ENCODE measurements at places on chromosomes 7 and 10.

DNA sequence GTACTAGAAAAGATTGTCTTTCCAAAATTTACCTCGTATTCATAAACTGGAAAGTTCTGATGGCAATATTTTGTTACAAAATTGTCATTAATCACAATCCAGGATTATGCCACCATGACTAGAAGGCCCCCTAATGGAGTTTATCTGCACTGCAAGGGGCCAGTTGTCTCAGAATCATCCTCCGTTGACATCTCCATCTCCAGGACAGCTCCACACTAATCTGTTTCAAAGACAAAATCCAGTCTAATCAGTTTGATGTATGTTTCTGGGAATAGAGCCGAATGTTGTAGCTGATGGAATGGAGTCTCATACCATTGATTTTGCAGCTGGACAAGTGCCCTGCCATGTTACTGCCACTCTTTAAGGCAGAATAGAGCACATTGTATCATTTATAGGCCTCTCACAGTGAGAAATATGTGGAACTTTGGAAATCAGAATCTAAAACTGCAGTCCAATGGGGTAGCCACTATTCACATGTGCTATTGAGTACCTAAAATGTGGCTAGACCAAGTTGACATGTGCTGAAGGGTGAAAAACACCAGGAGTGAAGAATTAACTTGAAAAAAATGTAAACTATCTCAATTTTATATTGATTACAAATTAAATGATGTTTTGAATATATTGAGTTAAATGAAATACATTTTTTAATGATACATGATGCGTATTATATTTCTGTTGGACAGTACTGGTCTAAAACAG is 38.3 kb upstream of the TOMM7 start:
- DNase-seq = no peak

DNA sequence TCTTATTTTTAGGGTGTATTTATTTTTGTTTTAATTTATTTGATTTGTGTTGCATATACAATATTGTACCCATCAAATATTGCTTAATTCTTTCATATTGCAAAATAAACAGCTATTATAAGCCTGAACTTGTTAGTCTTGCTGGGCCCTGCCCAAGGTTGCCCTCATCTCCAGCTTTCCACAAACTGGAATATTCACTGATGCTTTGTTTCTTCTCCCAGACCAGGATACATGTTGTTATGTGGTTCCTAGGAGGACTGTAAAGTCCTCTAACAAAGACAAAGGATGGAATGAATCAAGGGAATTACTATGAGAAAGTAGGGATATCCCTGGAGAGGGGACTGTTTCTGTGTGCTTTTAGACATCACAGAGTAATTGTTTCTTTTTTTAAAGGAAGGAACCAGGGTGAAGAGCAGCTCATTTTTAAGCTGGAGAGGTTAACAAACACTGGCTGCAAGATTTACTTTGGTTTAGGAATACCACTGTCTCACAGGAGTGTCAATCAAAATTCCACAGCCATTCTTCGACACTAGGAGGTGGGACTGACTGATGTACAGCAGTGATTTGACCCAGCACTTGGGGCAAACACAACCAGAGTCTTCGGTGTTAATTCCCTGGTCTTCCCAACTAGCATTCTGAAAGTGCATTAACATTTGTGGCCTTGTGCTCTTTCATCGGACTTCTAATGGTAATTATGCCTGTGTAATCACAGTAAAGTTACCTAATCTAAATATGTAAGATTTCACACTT is 14.8 kb upstream of the CD36 start:
- no peak for DNase-seq

GRCh38 chr10:125071008-125071407 is 89.4 kb downstream of the CTBP2 start:
- DNase-seq = no peak

DNA sequence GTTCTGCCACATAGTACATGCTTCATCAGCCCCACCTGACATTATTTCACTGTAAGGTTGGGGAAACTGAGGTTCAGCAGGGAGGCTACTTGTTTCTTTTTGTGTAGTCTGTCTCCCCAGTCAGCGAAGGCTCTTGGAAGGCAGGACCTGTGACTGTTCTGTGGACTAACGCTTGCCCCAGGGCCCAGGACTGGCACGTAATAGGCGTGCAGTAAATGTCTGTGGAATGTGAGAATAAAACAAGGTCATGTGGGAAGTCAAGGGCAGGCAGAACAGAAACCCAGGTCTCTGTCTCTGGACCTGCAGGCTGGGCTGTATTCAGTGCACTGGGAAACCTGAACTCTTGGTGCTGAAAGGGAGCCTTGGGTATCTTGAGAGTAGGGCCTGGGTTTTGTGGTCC is 168.7 kb downstream of the RPS24 start:
- DNase-seq = no peak

DNA sequence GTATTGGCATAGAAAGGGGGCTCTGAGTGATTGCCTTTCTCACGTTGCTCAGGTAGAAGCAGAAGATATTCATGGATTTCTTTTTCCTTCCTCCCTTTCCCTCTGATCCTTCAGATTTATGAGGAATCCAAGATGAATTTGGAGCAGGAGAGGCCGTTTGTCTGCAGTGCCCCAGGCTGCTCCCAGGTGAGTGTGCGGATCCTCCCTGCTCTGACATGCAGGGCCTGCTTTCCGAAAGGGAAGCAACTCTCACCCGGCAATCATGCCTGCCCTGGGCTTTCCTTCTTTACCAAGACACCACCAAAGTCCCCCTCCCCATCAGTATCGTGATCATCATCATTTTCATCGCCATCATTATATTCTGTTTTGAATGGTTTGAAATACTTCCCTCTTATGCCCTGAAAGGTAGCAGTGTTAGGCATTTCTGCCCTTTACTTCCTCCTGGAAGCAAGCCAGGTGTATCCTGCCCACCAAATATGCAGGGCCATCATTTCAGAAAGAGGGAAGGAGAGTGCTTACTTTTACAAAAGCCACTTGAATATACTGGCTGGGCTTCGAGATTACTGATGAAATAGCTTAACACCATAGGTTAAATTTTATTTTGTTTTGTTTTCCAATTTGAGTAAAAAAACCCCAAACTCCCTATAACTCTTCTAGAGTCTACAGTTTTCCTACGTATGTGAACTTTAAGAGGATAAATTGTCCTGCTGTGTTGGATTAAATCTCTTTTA is 75.9 kb downstream of the CREB5 start:
- DNase-seq = no peak

- DNase-seq = no peak
Observed at GRCh38 chr7:116501425-116502167, 2.1 kb downstream of the CAV2 start.

- no peak for DNase-seq
Observed at GRCh38 chr10:131870831-131871672, 29.8 kb upstream of the PPP2R2D start.

GRCh38 chr7:70040970-70041766 is 442.9 kb downstream of the AUTS2 start:
- DNase-seq = no peak

DNA sequence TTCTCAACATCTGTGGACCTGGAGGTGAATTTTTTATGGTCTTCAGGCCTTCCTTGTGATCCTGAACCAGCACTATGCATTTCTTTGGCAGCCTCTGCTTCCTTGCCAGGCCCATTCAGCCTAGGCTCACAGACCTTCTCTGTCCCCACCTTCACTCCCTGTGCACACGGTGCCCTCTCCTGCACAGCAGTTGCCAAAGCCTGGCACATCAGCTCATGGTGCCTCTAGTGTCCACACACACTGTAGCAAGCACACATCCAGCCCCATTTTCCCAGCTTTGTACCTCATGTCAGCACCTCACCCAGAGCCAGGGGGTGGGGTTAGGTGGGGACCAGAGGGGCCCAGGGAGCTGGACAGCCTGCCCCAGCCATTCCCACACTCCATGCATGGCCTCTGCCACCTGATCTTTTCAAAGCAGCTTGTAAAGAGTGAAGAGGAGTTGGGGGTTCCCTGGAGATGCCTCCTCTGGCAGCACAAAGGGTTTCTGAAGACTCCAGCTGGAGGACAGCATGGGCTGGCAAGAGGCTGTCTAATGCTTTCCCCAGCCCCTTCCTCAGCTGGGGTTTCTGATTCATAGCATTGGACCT is 57.9 kb upstream of the TMEM72 start:
- DNase-seq = no peak

- no peak for DNase-seq
Observed at GRCh38 chr10:127905848-127906261, 1.0 kb upstream of the PTPRE start.

- DNase-seq = no peak
Observed at GRCh38 chr10:12271210-12271540, 75.2 kb downstream of the CDC123 start.

- no peak for DNase-seq
Observed at GRCh38 chr10:124517461-124517860, 55.8 kb downstream of the LHPP start.

- DNase-seq = no peak
Observed at GRCh38 chr10:130463104-130463875, 327.1 kb downstream of the GLRX3 start.

- no peak for DNase-seq
Observed at GRCh38 chr7:69906283-69906995, 308.2 kb downstream of the AUTS2 start.

DNA sequence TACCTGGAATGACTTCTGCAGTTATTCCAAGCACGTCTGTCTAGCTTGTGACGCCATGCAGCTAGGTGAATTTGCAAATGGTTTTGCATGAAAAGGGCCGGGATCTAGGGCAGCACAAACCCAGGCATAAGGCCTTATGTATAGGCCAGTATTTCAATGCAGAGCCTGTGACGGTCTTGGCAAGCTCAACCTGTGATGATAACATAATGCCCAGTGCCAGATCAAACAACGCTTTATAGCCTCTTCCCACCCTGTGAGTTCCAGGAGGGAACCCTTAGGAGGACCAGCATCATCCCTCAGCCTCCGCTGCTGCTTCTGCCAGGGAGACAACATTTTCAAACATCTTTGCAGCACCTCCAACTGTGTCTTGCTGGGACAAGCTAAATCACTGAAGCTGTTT is 390.7 kb downstream of the INHBA start:
- DNase-seq = no peak

DNA sequence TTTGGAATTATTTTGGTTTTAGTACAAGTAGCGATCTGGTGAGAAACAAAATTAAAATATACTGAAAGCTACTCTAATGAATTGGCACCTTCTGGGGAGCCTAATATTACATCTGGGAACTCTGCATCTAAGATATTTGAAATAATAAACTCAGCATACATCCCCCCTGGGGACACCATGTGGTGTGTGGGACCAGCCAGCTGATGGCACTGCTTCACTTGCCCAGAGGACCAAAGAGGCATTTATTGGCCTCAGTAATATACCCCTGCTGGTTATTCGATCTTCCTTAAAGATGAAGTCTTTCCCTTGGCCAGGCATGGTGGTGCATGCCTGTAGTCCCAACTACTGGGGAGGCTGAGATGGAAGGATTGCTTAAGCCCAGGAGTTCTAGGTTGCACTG is 195.1 kb upstream of the AUTS2 start:
- DNase-seq = no peak

DNA sequence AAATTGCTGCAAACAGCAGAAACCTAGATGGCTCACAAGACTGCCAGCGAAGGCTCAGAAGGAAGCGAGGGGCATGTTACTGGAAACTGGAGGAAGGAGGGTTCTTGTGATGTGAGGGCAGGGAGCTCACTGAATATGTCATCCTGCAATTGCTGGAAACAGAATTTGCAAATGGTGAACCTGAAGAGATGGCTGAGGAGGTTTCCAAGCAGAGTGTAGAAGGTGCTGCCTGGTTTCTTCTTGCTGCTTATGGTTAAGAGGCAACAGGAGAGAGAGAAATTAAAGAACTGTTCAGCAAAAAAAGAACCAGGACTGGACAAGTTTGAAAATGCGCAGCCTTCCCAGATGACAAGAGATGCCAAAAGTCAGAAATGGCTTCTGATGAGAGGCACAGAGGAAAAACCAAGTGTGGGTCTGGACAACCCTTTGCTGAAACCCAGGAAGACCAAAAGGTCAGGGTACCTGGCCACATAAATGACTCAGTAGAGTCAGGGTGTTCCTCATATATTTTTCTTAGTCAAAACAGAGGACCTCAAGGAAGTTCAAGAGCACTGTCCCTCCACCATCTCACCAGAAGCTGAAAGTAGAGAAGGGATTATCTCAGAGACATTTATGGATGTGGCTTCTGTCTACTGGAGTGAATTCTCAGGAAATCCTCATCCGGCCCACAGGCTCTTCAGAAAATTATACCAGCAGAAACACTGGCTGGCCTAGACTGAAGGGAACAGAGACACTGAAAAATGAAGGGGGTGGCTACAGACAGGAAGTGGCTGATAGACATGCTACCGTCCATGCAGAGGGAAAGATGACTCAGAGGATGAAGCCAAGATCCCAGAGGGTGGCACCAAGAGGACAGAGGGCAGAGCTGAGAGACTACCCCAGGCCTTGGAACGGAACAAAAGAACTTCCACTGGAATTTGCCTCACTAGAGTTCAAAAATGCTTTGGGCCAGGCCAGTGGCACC is 10.1 kb downstream of the PAPOLB start:
- DNase-seq = no peak

GRCh38 chr10:98273057-98273850 is 5.3 kb upstream of the LOXL4 start:
- DNase-seq = no peak

- DNase-seq = no peak
Observed at GRCh38 chr10:104941662-104942061, 300.6 kb downstream of the SORCS3 start.

GRCh38 chr7:140674356-140674800 is 1.6 kb downstream of the ADCK2 start:
- DNase-seq = no peak

DNA sequence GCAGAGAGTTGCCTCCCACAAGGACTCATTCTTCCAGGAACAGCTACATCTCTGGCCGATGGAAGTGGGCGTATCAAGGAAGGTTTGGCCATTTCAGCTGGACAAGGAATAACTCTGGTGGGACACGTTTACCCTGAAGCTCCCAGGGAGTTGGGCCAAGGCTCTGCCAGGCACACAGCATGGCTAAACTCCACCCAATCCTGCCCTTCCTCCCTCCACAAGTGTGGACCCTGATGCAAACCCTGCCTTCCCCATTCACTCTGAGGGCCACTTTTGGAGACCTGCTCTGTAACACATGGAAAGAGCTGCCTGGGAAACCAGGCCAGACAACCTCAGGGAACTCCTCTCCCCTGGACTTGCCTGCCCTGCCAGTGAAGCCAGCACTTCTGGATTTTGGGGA is 407.8 kb upstream of the FOXK1 start:
- DNase-seq = no peak

GRCh38 chr7:115637128-115637527 is 393.4 kb downstream of the TFEC start:
- DNase-seq = no peak

- no peak for DNase-seq
Observed at GRCh38 chr7:1943933-1944618, 274.0 kb downstream of the ELFN1 start.

DNA sequence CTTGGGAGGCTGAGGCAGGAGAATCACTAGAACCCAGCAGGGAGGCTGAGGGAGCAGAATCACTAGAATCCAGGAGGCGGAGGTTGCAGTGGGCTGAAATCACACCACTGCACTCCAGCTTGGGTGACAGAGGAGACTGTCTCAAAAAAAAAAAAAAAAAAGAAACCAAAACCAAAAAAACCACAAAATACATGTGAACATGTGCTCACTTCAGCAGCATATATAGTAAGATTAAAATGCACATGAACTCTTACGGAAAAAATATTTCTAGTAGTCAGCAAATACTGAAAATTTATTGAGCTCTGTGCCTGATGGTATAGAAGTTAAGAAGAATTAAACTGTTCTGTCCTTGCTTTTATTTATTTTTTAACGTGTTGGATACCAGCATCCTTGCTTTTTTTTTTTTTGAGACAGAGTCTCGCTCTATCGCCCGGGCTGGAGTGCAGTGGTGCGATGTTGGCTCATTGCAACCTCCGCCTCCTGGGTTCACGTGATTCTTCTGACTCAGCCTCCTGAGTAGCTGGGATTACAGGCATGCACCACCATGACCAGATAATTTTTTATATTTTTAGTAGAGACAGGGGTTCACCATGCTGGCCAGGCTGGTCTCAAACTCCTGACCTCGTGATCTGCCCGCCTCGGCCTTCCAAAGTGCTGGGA is 9.6 kb upstream of the ZNF487 start:
- DNase-seq = no peak

Data from stimulated activated CD4-positive, alpha-beta T cell treated with anti-CD3 and anti-CD28 coated beads, Interleukin-12 subunit alpha, Interleukin-12 subunit beta, amount 100 ng/mL, for 4 hours (primary cell).